ENCODE measurements at places on chromosomes 2 and 18. TPM values are rescaled to one million over a fixed set of nuclear protein-coding genes. Genes with fewer than 3 reads are reported as not detected.
A peak's percentile ranks its signal among the peaks of the same experiment; 100 is the strongest.

GRCh38 chr2:155393406-155393805, 694.9 kb downstream of the KCNJ3 start:
- no peak for DNase-seq

GRCh38 chr18:23935804-23936203, 78.8 kb upstream of the TTC39C start:
- no peak for DNase-seq

KCNG2 gene
- total RNA-seq: 0.51 TPM

IL37 gene
- not detected for total RNA-seq

DNA sequence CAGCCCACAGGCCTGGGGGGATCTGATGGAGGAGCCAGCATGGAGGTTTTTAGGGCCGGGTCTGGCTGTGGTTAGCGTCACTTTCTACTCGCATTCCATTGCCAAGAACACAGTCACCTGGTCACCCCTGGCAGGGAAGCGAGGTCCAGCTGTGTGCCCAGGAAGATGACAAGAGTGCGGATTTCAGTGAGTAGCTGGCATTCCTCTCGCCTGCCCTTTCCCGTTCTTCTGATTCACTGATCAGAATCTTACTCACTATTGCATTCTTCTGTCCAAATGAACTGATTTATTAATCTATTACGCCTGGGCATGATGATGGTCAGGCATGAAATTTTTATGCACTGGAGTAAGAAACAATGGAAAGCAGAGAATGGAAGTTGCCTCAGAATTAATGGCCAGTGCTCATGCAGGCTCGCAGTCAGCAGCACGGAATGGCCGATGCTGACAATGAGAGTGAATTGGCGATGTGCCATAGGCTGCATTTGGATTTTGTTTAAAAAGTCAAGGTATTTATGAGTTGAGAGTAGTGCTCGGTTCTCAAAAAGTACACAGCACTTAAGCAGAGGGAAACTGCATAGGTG, 76.4 kb upstream of the MGAT5 start:
- no peak for DNase-seq

GRCh38 chr18:12391487-12392165, 14.6 kb upstream of the AFG3L2 start:
- peak; percentile 45 for DNase-seq

- DNase-seq: no peak
These were observed 17.8 kb downstream of the PDCL3 start for GRCh38 chr2:100580367-100581276.

MCFD2 gene
- total RNA-seq: 104 TPM

FBXO48 gene
- 1.5 TPM for total RNA-seq

DNA sequence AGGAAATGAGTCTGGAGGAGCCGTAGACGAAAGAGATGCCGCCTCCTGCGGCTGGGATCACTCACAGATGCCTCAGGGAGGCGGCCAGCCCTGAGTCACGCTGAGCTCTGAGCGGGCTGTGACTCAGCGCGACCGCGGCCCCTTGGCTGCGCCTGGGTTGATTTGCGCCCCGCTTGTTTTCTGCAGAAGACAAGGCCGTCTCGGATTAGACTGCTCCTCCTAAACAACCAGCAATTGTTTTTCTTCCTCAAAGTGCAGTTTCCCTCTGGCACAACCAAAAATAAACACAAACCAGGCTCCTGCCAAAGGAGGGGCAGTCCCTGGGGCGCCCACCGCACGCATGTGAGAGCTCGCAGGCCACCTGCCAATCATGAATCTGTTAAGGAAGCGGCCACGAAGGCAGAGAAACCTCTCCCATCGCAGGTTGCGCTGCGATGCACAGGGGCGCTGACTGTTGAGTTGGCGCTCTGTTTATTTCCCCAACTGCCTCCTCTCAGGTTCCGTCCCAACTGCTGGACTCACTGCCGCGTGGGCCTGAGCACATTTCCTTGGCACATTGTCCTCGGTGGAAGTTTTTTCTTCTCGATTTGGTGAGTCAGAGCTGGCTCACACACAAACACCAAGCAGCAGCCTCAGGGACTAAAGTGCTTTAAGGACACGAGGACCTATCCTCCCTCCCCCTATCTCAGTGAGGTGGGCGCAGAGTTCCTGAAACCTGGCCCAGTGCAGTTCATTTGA, 85.2 kb upstream of the NDUFV2 start:
- no peak for DNase-seq

DNA sequence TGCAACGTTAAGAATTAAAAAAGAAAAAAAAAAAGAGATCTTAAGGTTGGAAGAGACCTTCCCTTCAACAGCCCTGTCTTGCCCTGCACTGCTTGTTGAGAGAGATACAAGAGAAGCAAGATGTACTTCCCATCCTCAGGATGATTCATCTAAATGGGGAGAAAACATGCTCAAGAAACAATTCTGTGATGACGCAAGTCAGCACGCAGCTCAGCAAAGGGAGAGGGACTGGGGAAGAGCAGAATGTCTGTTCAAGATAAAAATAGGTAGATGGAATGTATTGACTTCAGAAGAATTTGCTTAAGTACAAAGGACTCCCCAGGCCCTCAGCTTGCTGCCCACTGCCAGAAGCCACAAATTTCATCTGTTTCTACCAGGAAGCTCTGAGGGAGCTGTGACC, 198.2 kb upstream of the SPRED2 start:
- DNase-seq: no peak

ABCG5 gene
- not detected for total RNA-seq
